C1 segment of cervical spinal cord (tissue), 14 donors: ENCODE measurements at places on chromosomes 3 and 15.

GRCh38 chr3:59919586-59919985, 869.8 kb upstream of the CFAP20DC start:
- no peak for DNase-seq

GRCh38 chr3:25153561-25153960, 274.5 kb upstream of the RARB start:
- DNase-seq: no peak

DNA sequence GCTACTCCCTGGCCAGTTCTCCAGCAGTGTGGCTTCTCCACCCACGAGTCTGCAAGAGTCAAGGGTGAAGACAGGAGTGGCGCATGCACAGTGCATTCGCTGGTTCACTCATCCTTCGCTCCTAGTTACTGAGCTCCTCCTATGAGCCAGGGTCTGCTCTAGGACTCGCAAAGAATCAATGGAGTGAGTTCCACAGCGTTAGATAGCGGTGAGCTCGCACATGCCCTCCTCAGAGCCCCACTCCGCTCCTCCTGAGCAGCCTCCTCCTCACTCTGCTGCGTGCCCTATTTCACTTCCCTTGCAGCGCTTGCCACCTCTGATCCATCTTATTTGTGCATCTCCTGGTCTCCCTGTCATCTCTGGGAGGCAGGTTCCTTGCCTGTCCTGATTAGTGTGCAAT, 63.0 kb downstream of the NUP210 start:
- DNase-seq: no peak

DNA sequence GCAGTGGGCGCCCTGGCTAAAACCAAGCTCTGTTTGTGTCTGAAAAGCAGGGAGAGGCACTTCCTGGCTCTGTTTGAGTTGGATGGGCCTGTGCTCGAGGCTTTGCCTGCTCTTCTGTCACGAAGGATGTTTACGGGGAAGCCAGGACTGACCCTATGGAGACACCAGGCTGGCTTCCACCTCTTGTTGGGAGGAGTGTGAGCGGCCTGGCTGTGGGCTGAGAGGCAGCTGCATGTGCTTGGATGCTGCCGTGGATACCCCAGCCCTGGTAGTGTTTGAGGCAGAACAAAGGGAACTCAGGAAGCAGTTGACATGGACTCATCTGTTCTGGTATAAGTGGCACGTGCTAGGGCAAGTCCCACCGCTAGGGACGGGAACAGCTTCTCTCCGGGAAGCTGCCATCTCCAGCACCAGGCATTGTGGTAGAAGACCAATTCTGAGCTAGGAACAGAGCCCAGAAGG, 17.6 kb upstream of the SLC41A3 start:
- no peak for DNase-seq

DNA sequence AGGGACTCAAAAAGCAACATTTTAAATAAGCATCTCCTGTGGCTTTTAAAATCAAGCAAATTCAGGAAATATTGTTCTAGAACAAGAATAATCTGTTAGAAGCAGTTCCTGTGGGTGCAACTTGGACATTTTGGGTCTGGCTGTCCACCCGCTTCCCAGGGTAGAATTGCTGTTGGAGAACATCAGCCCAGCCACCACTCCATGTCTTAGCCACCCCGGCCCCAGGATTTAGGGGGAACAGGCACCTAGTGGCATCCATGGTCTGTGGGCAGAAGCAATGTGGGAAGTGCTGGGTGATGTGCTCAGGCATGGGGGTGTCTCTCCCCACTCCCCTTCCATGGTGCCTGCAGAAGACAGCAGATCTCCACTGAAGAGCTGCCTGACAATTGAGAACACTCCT, 162.6 kb downstream of the KLF13 start:
- no peak for DNase-seq

DNA sequence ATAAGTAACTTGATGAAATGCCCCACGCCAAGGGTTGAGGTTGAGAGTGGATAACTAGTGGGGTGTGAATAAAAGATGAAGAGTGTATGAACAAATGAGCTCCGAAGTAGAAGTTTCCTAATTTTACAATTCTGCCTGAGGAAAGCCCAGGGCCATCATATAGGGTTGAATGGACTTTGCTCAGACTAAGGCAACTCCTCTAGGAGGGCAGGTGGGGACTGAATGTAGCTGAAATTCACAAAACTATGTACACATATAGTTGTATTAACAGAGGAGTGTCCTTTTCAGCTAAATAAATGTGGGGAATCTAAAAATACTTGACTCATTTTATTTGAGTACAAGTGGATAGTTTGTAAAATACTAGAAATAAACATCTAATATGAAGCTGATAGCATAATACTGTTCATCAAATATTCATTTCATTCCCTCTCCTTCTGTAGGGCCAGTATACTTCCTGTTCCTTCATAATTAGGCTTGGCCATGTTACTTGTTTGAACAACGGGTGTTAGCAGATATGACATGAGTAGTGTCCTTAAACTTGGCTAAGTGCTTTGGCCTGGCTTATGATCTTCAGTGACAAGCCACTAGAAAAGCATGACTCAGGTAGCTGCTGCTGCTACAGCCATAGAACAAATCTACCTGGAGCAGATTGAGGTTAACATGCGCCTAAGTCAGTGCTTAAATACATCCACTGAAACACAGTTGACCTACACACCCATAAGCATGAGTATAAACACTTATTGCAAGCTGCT, 26.5 kb downstream of the PLSCR1 start:
- DNase-seq: no peak

DNA sequence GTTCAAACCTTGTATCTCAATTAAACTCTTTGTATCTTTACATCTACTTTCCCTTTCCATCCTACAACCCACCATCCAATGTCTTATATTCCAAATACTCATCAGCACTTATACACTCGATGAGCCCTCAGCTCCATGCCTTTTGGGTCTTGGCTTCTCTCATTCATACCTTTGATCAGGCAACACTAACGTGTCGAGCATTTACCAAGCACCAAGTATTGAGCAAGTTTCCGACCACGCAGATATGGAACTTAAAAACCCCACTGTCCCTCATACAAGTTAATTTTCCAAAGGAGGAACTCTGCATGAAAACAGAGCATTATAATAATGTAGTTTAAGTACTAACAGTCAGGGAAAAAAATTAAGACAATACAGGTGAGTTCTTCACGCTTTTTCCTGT, 102.8 kb downstream of the IL1RAP start:
- DNase-seq: no peak

GRCh38 chr15:69288531-69289341, 10.0 kb upstream of the PAQR5 start:
- DNase-seq: no peak

- no peak for DNase-seq
Measured at GRCh38 chr3:8648909-8649741, 4.5 kb upstream of the SSUH2 start.

DNA sequence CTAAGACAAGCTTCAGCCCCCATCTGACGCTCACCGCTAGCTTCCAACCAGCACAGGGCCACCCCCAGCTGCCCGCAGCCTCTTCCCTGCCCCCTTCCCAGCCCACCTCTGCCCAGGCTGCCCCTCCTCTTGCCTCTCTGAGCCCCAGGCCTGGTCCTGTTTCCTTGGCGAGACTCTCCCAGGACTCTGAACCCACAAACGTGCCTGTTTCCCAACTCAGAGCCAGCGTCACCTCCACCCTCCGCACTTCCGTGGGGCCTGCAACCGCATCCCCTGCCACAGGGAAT, 35.0 kb downstream of the ZXDC start:
- no peak for DNase-seq

- no peak for DNase-seq
Measured at GRCh38 chr3:46481636-46482035, 16.1 kb upstream of the RTP3 start.
